ENCODE measurements at places on chromosomes 16 and 17.

DNA sequence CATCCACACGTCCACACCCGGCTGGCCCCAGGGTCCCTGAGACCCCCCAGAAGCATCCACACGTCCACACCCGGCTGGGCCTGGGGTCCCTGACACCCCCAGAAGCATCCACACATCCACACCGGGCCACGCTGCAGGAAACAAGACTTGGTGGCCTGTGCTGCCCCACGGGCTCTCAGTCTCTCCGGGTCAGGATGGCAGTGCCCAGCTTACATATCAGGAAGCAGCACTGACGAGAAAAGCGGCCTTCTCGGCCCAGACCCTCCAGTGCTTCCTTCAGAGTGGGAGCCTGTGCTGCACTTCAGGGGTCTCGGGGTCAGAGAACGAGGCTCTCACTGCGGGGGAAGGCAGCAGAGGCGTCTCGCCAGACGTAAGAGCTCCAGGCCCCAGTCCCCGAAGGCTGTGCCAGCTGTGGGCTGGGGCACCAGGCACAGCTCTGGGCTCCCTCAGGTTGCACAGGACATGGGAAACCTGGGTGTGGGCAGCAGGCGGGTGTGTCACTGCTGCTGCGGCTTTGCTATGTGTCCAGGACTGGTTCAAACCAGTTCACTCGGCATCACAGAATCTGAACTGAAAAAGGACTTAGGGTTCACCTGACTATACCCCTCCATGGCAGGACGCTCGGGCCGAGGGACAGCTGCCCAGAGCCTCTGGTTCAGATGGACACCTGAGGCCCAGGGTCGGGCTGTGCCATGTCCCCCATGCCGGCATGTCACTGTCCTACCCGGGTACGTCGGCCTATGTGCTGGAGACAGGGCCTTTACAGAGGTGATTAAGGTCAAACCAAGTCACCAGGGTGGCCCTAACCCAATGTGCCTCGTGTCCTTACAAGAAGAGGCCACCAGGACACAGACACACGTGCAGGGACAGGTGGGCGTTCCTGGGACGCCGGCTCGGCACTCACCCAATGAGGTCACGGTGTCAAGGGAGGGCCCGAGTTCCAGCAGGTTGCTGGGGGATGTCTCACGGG is 40.2 kb upstream of the CHMP6 start:
- no peak for DNase-seq
- no peaks in the 10 kb centered on the region for H3K4me1 ChIP-seq
- H3K27ac ChIP-seq: no peak overlapping the region

GRCh38 chr17:66541461-66542128 is 239.2 kb downstream of the PRKCA start:
- no peak for DNase-seq
- H3K4me3 ChIP-seq: no peak overlapping the region
- no peak overlapping the region for H3K27ac ChIP-seq
- no peaks in the 10 kb centered on the region for H3K27me3 ChIP-seq
- H3K36me3 ChIP-seq: no peaks in the 10 kb centered on the region

- H3K27ac ChIP-seq: no peak overlapping the region
- H3K36me3 ChIP-seq: no peaks in the 10 kb centered on the region
- H3K27me3 ChIP-seq: peaks cover 53% of the 10 kb centered on the region
Measured at GRCh38 chr17:81481073-81481799, 31.4 kb downstream of the ACTG1 start.

- H3K4me3 ChIP-seq: peak overlapping the region; percentile 67
- peaks cover 6% of the 10 kb centered on the region for H3K4me1 ChIP-seq
- H3K27ac ChIP-seq: peak overlapping the region; percentile 22
- H3K27me3 ChIP-seq: peaks cover 8% of the 10 kb centered on the region
Measured at GRCh38 chr17:57257895-57258851, 1.9 kb downstream of the MSI2 start.

DNA sequence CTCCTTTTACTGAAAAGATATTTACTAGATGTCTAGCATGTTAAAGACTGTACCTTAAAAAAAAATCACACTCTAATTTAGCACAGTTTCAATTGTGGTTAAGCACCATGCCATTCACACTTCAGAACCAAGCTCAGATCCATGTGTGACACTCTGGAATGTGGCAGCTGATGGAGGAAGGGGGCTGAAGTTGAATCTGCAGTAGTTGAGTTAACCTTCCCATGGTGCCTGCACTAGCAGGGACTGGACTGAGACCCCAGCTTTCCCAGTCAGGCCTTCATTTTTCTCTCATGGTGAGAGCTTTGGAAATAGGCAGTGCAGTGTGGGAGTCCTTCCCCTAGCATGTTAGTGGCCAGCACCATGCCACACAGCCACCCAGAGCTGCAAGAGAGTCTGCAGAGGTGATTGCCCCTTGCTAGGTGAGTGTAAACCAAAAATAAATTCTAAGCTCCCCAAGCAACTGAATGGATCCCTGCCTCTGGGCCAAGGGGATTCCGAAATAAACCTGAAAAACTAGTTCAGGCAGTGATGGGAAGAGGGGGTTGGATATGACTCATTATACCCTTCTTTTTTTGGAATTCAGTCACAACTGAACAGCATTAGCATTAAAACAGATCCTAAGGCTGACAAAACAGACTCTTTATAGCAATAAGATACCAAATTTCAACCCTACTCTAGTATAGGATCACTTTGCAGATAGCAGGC is 208.5 kb downstream of the WWOX start:
- no peaks in the 10 kb centered on the region for H3K36me3 ChIP-seq
- H3K4me1 ChIP-seq: peaks cover 18% of the 10 kb centered on the region
- no peak overlapping the region for H3K4me3 ChIP-seq
- DNase-seq: no peak
- H3K27ac ChIP-seq: no peak overlapping the region

GRCh38 chr17:15124264-15124595 is 140.9 kb downstream of the PMP22 start:
- H3K4me1 ChIP-seq: no peaks in the 10 kb centered on the region
- H3K27ac ChIP-seq: no peak overlapping the region
- H3K4me3 ChIP-seq: no peak overlapping the region
- no peaks in the 10 kb centered on the region for H3K36me3 ChIP-seq
- no peaks in the 10 kb centered on the region for H3K27me3 ChIP-seq

DNA sequence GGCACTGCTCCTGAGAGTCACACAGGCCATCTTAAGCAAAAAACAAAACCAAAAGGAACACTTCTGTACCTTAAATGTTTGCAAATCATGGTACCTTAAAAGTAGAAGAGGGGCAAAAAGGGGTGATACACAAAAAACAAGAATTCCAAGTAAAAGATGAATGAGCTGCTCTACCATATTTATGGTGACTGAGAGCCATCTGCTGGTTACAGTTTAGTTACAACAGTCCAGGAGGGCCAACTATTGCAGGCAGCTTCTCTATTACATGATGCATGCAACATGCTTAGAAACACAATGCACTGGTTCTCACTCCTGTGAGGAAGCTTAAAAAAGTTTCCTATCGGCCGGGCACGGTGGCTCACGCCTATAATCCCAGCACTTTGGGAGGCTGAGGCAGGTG is 53.5 kb downstream of the STX8 start:
- no peak overlapping the region for H3K4me3 ChIP-seq
- no peaks in the 10 kb centered on the region for H3K36me3 ChIP-seq
- H3K4me1 ChIP-seq: peaks cover 8% of the 10 kb centered on the region

- H3K4me3 ChIP-seq: no peak overlapping the region
- DNase-seq: no peak
- no peak overlapping the region for H3K27ac ChIP-seq
Measured at GRCh38 chr16:2798723-2799204, 494 bp downstream of the PRSS41 start.

DNA sequence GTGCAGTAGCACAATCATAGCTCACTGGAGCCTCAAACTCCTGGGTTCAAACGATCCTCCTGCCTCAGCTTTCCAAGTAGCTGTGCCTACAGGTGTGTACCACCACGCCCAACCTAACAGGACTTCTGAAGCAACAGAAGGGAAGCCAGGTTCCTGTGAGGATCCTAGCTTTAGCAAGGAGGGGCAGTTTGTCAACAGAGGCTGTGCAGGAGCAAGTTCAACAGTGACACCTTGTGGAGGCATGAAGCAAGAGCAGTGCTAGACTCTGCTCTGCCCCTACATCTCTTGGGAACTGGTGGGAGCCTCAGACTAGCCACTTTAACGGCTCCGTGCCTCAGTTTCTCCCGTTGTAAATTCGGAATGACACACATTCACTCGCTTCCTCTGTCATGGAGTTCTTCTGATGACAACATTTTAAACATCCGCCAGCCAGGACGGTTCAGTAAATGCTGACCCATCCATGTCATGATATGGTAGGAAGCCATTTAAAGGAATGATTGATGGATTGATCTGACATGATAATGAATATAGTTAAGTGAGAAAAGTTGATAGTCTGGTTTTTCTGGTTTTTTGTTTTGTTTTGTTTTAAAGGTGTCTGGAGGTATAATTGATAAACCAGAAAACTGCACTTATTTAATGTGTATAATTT is 218.7 kb downstream of the MRTFB start:
- H3K27me3 ChIP-seq: no peaks in the 10 kb centered on the region
- no peak overlapping the region for H3K27ac ChIP-seq
- no peaks in the 10 kb centered on the region for H3K36me3 ChIP-seq

- no peaks in the 10 kb centered on the region for H3K4me1 ChIP-seq
- H3K4me3 ChIP-seq: no peak overlapping the region
- no peaks in the 10 kb centered on the region for H3K36me3 ChIP-seq
- no peaks in the 10 kb centered on the region for H3K27me3 ChIP-seq
- DNase-seq: no peak
Measured at GRCh38 chr17:81715872-81716673, 4.0 kb downstream of the SLC25A10 start.

DNA sequence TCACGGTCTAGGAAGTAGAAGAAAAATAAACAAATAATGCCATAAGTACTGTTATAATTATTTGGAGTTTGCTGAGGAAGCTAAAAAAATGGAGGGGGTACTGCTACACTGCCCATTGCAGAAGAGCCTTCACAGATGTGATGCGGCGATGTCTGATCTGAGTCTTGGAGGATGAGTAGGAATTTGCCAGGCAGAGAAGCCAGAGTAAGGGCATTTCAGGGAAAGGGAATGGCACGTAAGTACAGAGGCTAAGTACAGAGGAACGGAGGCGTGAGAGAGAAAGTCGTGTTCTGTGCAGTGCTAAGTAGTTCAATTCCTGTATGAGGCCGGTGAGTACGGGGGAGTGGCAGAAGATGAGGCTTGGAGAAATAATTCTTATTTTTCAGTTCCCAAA is 741 bp upstream of the GRB2 start:
- no peaks in the 10 kb centered on the region for H3K27me3 ChIP-seq
- H3K36me3 ChIP-seq: no peaks in the 10 kb centered on the region
- no peak for DNase-seq
- no peak overlapping the region for H3K4me3 ChIP-seq
- no peak overlapping the region for H3K27ac ChIP-seq

- no peaks in the 10 kb centered on the region for H3K36me3 ChIP-seq
- H3K4me1 ChIP-seq: no peaks in the 10 kb centered on the region
- no peak overlapping the region for H3K27ac ChIP-seq
Measured at GRCh38 chr16:79691007-79691406, 90.5 kb upstream of the MAF start.

DNA sequence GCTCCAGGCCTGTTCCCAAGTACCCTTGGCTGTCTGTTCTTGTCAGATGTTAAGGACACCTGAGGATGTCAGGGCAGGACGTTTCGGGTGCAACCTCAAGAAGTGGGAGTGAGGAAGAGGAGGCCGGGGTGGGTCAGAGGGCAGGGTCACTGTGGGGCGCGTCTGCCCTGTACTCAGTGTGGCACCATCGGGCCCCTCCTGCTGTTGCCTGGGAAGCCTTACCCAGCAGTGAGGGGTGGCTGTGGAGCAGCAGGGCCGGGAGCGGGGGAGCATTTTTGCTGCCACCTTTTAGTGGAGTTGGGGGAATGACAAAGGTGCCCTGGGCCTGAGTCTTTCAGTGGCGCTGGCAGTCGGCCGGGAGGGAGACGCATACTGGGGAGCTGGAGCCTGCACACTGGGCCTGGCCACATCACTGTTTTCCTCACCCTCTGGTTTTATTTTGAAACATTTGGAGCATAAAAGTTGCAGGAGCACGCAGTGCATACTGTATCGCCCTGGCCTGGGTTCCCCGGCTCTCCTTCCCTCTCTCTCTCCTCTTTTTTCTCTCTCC is 11.1 kb upstream of the FLYWCH1 start:
- H3K27me3 ChIP-seq: no peaks in the 10 kb centered on the region
- H3K27ac ChIP-seq: no peak overlapping the region
- DNase-seq: no peak

DNA sequence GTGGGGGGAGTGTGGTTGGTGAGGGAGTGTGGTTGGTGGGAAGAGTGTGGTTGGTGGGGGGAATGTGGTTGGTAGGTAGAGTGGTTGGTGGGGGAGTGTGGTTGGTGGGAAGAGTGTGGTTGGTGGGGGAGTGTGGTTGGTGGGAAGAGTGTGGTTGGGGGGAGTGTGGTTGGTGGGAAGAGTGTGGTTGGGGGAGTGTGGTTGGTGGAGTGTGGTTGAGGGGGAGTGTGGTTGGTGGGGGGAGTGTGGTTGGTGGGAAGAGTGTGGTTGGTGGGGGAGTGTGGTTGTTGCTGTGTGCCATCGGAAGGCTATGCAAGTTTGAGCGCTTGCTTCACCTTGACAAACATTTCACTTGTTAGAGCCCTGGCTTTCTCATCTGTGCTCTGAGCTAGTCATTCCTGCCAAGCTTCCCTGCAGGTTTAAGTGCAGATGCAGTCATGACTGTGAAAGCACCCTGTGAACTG is 20.1 kb downstream of the MINK1 start:
- DNase-seq: no peak
- H3K27me3 ChIP-seq: no peaks in the 10 kb centered on the region
- H3K36me3 ChIP-seq: no peaks in the 10 kb centered on the region
- H3K4me3 ChIP-seq: no peak overlapping the region
- H3K4me1 ChIP-seq: peaks cover 44% of the 10 kb centered on the region

- peaks cover 5% of the 10 kb centered on the region for H3K36me3 ChIP-seq
- H3K4me3 ChIP-seq: no peak overlapping the region
- H3K27ac ChIP-seq: no peak overlapping the region
- DNase-seq: no peak
- no peaks in the 10 kb centered on the region for H3K27me3 ChIP-seq
- no peaks in the 10 kb centered on the region for H3K4me1 ChIP-seq
Measured at GRCh38 chr17:67090341-67090740, 46.0 kb downstream of the CACNG1 start.

DNA sequence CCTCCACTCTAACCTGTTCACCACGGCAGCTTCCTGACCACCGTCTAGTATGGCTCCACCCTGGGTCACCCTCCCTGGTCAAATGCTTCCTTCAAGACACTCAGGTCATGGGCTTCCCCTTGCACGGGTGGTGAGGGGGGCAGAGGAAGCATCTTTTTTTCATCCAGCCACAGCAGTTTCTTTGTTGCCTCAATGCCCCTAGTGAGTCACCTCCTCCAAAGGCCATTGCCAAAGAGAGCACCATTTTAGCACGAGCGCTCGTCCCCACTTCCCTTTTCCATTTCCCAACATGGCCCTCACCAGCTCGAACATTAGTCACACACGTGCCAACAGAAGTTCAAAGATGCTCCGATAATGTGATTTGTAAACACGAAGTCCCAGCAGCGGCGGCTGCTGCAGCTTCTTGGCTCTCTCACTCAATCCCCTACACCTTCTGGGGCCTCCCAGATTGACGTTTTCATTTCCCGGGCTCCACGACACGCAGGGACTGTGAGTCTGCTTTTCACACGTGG is 134.6 kb downstream of the GAS7 start:
- H3K27ac ChIP-seq: no peak overlapping the region
- peaks cover 5% of the 10 kb centered on the region for H3K4me1 ChIP-seq
- no peaks in the 10 kb centered on the region for H3K27me3 ChIP-seq
- no peak for DNase-seq
- no peaks in the 10 kb centered on the region for H3K36me3 ChIP-seq

- no peak overlapping the region for H3K4me3 ChIP-seq
- H3K4me1 ChIP-seq: no peaks in the 10 kb centered on the region
- H3K27ac ChIP-seq: no peak overlapping the region
Measured at GRCh38 chr16:67115639-67116038, 5.9 kb downstream of the PHAF1 start.

GRCh38 chr17:49132699-49133364 is at the start of gene B4GALNT2:
Gene B4GALNT2 (plus strand): TSS chr17:49132769. CDS start chr17:49132793, 24 bp downstream.
- H3K4me1 ChIP-seq: peaks cover 2% of the 10 kb centered on the region
- peak within 1 kb of the TSS; percentile 66 for H3K4me3 ChIP-seq
- H3K36me3 ChIP-seq: no peaks in the 10 kb centered on the region
